ENCODE measurements at places on chromosomes 13 and 19. TPM values are rescaled to one million over a fixed set of nuclear protein-coding genes. Genes with fewer than 3 reads are reported as not detected.

The ATXN8OS gene
- total RNA-seq, result not detected

The GNG8 gene
- not detected for total RNA-seq

DNA sequence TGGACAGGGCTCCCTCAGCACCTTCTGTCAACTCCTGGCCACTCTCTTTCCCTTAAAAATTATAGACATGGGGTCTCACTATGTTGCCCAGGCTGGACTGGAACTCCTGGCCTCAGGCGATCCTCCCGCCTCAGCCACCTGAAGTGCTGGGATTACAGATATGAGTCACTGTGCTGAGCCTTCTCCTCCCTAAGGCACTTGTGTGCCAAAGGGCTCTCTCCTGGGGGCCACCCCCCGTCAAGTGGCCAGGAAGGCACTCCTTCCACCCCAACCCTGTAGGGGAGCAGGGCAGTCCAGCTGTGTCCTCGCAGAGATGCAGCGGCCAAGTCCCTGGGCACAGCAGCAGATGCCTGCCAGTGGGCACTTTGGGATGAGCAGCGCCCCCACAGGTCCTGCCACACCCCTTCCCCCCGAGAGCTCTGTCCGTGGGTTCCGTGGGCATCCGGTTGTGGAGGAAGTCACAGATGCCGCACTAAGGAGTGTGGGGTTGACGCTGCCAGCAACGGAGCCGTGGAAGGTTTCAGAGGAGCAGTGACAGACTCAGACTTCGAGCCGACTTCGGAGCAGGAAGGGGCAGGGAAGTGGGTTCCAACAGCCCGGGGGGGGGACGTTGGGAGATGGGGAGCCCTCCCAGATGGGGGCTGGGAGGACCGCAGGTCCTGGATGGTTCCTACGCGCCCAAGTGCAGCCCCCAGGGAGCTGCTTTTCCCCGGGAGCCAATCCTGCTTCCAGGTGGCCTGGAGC lies 3.3 kb upstream of the UQCR11 start:
- peaks cover 10% of the 10 kb centered on the region for H3K4me1 ChIP-seq
- H3K27me3 ChIP-seq, result no peaks in the 10 kb centered on the region
- no peak overlapping the region for H3K4me3 ChIP-seq

- H3K36me3 ChIP-seq, result no peaks in the 10 kb centered on the region
- peaks cover 37% of the 10 kb centered on the region for H3K27me3 ChIP-seq
- peak; percentile 19 for DNase-seq
- H3K4me1 ChIP-seq, result peaks cover 42% of the 10 kb centered on the region
- no peak overlapping the region for H3K27ac ChIP-seq
- peak overlapping the region; percentile 8 for H3K4me3 ChIP-seq
These were observed 8.8 kb downstream of the ALOX5AP start for GRCh38 chr13:30744056-30744680.
